8988T (cell line): ENCODE measurements at places on chromosomes 2 and 18.

GRCh38 chr2:229096409-229097066 lies 174.5 kb downstream of the PID1 start:
- DNase-seq, result no peak

DNA sequence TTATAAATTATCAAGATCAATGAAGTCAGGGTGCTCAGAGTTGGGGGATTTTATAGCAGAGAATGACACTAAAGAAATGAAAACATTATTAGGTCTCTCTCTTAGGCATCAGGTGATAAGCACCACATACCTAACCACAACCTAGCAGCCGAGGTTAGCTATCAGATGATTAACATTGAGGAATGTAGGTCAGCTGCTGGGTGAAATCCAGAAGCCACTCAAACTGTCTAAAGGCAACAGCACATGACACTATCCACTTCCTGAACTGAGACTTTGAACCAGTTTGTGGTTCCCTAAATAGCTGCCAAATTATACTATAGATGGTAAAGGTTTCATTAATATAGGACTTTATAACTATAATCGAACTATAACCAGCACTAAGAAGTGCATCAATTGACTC lies 4.7 kb downstream of the EPG5 start:
- no peak for DNase-seq

DNA sequence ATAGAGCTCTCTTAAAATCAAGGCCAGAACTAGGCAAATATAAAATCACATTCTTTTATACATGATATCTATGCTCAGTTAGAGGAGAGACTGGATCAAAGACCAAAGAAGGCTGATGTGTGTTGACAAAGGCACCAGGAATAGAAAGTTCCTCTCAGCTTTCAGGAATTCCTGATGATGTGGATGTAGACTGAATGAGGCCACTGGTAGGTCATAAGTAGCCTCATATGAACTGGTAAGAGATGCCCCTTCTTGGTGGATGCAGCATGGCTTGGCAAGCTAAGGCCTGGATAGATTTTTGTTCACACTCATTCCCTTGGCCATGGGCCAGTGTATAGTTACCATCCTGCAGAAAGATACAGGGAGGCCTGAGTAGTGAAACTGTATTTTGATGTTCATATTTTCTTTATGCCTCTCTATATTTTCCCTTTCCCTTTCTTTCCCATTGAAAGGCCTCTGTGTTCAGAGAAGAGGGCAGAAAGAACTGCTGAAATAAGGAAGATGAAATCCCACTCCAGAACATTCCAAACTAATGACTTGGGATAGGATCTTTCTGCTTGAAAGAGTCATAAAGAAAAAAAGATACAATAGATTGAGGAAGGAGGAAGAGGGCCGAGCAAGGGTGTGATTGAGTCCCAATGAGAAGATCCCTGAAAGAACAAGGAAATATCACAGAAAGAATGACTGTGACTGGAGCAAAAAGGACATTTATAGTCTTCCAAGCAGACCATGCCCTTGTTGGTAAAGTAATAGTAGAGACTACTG lies 2182.7 kb upstream of the PIK3C3 start:
- DNase-seq, result no peak

GRCh38 chr2:206145665-206146064 lies 13.6 kb downstream of the NDUFS1 start:
- no peak for DNase-seq

- no peak for DNase-seq
These were observed 88.1 kb downstream of the ASXL2 start for GRCh38 chr2:25790074-25790790.

- DNase-seq, result no peak
These were observed 82.1 kb downstream of the MAP3K20 start for GRCh38 chr2:173157676-173158293.

DNA sequence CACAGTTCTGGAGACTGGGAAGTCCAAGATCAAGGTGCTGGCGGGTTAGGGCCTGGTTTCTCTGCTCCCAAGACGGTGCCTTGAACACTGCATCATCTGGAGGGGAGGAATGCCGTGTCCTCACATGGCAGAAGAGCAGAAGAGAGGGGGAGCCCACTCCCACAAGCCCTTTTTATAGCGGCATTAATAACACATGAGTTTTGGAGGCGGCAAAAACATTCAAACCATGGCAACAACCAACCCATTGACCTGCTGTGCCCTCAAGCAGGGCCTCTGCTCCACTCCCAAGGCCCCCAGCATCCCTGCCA lies 62.0 kb downstream of the SMAD7 start:
- no peak for DNase-seq

DNA sequence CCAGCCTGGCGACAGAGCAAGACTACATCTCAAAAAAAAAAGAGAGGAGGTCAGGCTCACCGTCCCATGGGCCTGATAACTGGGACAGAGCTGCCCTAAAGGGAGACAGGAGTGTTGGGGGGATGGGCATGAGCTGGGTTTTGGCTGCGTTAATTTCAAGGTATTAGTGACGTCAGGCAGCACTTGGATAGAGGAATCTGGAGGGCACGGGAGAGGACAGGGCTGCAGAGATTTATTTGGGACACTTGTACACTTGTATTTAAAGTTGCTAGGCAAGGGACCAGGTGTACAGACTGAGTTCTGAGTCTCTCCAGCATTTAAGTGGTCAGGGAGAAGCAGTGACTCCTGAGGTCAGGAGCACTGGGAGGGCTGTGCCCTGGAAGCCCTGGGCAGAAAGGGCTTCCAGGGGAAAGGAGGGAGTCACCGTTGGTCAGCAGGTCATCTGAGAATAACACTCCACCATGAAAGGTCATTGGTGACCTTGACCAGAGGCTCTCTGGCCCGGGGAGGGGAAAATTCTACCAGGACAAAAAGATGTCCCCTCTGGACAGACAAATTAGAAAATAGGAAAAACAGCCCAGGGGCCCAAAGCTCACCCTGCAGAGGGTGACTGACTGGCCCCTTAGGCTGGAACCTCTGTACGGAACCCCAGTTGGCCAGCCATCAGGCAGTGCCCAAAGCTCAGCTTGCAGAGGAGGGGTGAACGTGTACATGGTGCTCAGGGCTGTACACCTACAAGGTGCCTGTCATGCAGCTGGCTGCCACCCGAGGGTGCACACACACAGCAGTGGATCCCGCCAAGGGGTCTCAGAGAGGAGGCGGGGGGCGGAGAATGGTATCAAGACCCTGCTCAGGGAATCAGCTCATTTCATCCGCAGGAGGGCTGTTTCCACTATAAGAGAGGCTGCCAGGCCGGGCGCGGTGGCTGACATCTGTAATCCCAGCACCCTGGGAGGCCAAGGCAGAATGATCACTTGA lies 23.0 kb upstream of the CNNM3 start:
- DNase-seq, result no peak

GRCh38 chr2:97673182-97673914 lies 3.8 kb downstream of the C2orf92 start:
- no peak for DNase-seq

DNA sequence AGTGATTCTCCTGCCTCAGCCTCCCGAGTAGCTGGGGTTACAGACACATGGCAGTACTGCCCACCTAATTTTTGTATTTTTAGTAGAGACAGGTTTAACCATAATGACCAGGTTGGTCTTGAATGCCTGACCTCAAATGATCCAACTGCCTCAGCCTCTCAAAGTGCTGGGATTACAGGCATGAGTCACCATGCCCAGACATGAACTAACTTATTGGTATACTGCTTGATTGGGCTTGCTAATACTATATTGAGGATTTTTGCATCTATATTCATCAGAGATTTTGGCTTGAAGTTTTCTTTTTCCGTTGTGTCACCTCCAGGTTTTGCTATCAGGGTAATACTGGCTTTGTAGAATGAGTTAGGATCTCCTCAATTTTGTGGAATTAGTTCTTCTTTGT lies 706.1 kb upstream of the HS6ST1 start:
- no peak for DNase-seq

- DNase-seq, result no peak
These were observed 88.6 kb upstream of the FHL2 start for GRCh38 chr2:105487142-105488069.

DNA sequence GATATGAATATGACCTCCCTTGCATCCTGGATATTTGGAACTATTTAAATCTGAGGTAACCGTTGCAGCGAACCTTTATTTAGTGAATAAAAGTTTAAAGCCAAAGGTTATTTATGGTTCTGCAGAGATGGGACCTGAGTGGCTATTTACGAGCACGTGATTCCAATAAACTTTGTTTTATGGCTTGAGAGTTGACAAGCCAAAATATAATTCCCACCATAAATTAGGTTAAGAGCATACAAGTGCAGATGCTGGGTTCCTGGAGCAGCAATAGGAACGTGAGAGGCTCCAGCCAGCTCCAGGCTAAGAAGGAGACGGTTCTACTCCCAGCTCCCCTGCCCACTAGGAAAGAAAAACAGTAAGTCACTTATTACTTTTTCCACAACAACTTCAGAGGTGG lies 5.2 kb upstream of the HOXD4 start:
- no peak for DNase-seq

DNA sequence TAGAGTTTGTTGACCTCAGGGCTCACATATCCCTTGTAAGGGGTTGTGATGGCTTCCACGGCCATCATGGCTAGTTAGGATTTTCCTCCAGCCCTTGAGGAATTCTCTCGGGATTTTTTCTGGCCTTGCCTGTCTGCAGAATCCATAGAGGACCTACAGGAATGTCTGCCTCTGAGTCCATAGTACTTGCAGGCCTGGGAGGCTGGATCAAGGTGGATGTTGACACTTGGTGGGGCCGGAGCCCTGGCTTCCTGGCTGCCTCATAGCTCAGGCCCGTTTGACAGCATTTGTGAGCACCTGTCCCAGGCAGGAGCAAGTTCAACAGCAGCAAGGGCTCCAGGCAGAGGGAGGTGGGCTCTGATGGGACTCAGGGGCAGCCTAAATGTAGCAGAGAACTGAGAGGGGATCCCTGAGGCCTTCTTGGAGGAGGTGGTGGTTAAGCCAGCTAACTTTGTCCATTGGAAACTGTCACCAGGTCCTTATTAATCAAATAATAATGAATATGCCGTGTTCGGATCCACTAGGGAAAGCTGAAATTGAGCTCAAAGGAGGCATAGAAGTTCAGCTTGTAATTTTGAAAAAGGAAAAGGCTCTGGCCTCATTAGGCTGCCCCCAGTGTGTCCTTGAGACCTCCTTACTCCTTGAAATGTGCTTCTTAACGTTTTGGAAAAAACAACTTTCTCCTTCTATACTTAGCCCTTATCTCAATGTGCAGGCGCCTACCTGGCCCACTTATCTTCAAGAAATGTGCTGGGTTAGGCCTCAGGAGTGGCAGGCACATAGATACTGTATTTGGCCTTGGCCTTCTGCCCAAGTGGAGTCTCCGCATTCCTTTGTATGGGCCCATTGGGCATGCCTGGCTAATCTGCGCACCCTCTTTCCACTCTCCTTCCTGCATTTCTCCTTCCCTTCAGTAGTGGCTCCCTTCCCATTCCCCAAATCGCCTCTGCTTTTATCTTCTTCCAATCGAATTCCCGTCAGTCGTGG lies 66.9 kb downstream of the HPCAL1 start:
- DNase-seq, result no peak

- no peak for DNase-seq
These were observed 5.3 kb upstream of the NCL start for GRCh38 chr2:231469583-231469950.

GRCh38 chr2:233966388-233966787 lies 49.2 kb downstream of the TRPM8 start:
- no peak for DNase-seq

GRCh38 chr2:202203348-202203747 lies 35.0 kb downstream of the SUMO1 start:
- DNase-seq, result no peak

- DNase-seq, result no peak
These were observed 244.8 kb downstream of the PRKCE start for GRCh38 chr2:45896311-45896710.
